ENCODE measurements at places on chromosomes 11 and 22.

GRCh38 chr11:75852406-75853017 lies 37.5 kb downstream of the UVRAG start:
- no peak for DNase-seq

GRCh38 chr11:69337211-69337721 lies 43.3 kb downstream of the MYEOV start:
- DNase-seq = peak; percentile 19

- no peak for DNase-seq
Observed at GRCh38 chr11:132072858-132073211, 702.4 kb downstream of the NTM start.

DNA sequence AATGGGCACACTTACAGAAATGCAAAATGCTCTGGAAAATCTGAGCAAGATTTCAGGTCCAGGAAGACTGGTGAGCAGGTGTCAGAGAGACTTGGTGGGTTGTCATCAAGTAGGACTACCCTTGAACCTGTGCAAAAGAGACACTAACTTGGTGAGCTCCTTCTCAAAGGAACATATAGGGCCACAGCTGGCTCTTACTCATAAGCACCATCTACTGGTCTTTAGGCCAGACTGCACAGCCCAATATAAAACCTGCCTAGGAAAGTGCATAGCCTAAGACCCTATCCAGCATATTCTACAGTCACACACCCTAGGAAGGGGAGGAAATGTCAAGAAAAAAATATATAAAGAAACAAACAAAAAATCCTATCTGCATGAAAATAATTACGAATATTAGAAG lies 18.2 kb upstream of the OR10W1 start:
- DNase-seq = peak; percentile 2

DNA sequence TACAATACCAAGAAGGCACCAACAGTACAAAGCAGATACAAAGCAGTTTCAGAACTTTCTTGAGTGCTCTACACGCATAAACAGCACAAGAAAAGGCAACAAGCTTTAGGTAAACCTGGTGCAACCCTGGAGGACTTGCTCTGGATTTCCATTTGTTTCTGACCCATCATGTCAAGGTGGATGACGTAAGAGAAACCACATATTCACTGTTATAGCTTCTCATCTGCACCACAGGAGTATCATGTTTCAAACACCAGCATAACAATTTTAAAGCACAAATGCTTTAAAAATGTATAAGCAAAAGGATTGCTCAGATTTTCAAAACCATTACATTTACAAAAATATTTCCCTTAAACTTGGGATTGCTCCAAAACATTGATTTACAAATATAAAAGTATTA lies 25.0 kb upstream of the YPEL1 start:
- DNase-seq = no peak

DNA sequence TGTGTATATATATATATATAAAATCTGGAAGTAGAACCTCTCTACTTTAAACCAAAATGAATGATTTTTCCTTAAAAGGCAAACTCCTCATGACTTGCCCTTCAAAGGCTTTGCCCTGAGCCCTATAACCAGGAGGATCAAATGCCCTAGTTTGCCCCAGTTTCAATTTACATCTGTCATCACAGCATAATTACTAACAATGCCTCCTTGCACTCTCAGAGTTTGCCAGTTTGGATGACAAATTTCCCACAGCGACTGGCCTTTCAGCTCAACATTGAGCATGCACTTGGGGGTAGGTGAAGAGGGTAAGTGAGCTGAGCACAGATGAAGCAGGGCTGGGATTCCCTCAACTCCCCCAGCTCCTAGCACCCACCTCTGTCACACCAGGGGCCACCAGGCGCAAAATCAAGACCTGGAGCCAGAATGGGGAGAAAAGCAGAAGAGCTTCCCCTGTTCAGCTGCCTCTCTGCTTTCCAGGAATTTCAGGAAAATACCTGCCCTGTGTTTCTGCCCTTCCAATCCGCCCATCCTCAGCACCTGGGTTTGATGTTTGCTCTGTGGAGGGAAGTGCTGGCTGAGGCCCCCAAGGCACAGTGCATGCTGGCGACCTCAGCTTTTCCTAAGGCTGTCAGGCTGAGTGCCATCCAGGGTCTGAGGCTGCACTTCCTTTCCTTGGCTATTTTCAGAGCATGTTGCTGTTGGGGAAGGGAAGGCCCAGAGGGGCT lies 67.5 kb downstream of the ADAMTS15 start:
- no peak for DNase-seq

DNA sequence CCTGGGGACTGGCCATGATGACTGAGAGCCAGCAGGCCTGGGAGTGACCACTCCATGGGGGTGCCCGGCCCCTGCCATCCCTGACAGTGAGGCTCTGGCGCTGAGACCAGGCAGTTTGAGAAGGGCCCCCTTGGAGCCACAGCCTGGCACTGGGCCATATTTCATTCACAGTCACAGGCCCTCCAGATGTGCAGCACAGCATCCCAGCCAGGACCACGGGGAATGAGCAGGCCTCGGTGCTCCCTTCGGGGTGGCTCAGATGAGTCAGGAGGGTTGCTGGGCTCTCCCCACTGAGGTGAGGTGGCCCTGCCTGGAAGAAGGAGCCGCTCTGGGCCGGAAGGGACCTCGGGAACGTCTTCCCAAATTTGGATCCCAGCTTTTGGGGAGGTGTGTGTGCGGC lies 53.0 kb downstream of the GRAMD4 start:
- DNase-seq = no peak

- DNase-seq = no peak
Observed at GRCh38 chr11:113163291-113164030, 150.9 kb upstream of the TTC12 start.

- no peak for DNase-seq
Observed at GRCh38 chr11:12786450-12786849, 112.2 kb downstream of the TEAD1 start.

GRCh38 chr11:87917111-87917510 lies 258.1 kb downstream of the RAB38 start:
- DNase-seq = no peak

- DNase-seq = no peak
Observed at GRCh38 chr11:7683571-7683970, 10.3 kb upstream of the CYB5R2 start.

DNA sequence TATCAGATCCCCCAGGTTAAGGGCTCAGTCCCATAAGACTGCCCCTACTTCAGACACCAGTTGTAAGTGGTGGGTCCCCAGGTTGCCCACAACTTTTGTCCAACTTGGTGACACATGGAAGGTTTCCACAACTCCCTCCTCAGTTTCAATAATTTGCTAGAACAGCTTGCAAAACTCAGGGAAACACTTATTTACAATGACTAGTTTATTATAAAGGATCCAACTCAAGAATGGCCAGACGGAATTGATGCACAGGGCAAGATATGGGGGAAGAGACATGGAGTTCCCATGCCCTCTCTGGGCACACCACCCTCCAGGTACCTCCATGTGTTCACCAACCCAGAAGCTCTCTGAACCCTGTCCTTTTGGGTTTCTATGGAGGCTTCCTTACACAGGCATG lies 5.6 kb downstream of the APOL6 start:
- DNase-seq = no peak

DNA sequence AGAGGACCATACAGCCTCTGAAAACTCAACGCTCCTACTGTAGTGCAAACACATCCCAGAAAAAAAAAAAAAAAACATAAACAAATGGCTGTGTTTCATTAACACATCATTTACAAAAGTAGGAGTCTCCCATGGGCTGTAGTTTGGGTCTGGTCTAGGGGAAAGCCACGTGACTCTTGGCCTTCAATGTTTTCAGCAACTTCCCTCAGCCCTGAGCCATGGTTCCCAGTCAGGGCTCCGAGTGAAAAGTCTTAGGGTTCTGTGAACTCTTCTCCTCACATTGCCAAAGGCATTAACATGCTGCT lies 58.5 kb downstream of the CSNK2A3 start:
- no peak for DNase-seq

DNA sequence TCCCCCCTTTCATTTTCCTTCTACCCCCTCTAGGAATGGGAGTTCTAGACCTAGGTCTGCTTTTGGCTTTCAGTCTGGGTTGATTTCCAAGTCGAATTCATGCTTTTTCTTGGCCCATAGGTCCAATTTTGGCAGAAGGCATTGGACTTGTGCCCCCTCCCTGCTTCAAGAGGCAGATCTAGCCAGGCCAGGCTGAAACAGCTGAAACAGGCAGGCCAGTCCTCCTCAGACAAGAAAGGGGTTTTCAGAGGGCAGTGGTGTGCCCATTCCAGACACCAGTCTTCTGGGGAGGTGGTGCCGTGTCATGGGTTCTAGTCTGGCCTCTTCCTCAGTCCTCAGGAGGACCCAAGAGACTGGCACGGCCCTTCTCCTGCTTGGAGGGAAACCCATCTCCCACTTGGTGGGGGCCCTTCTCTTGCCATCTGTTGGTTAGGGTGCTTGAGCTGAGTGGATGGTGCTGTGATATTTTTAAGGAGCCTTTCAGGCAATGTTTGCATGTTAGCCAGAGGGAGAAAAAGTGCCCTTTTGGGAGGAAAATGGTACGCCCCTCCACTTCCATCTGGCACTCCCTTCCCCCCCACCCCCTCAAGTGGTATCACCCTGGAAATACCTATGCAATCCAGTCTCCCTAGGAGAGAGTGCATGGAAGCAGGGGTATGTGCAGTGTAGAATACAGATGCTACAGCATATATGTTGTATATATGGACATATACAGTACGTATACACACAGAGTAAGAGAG lies 53.6 kb downstream of the SYT13 start:
- no peak for DNase-seq

- DNase-seq = no peak
Observed at GRCh38 chr22:21688706-21689381, 23.0 kb downstream of the PPIL2 start.

GRCh38 chr11:8581300-8581699 lies 12.7 kb downstream of the STK33 start:
- no peak for DNase-seq

DNA sequence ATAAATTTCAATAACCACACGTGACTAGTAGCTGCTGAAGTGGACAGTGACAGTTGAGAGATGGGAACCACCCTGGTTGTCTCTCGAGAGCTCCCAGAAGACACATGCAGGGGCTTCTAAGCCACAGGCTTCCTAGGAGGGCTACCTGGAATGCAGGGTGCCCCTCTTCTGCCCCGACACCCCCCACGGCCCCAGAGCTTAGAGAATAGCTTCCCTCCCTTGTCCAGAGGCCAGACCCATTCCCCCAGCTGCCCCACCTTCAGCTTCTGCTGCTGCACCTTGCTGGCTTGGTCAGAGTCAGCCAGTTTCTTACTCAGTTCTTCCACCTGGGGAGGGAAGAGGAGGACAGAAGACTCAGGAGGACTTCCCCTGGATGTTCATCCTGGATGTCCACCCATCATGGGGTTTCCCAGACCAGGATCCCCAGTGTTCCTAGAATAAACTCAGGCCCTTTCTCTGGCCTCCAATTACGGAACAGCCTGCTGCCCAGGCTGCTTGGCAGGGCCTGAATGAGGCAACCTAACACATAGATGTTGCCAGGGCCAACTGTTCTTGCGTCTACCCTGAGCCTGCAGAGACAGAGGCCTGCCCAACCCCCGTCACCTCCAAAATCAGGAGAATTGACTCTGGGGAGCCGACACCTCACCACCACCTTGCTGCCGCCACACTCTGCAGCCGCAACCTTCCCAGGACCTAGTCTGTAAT lies 12.0 kb downstream of the IL18BP start:
- no peak for DNase-seq

DNA sequence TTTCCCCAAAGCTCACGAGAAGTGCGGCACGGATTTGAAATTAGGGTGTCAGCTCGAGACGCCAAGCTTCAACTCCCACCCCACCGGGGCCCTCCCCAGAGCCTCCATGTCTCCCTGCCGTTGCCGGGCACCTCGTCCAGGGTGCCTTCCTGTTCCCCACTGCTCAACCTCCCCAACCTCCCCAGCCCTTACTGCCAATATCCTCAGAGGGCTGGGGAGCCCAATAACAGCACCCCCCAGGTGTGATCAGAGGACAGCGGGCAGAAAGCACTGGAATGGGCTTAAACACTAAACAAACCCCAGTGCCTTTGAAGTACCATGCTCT lies 1336.4 kb downstream of the TBC1D22A start:
- no peak for DNase-seq

DNA sequence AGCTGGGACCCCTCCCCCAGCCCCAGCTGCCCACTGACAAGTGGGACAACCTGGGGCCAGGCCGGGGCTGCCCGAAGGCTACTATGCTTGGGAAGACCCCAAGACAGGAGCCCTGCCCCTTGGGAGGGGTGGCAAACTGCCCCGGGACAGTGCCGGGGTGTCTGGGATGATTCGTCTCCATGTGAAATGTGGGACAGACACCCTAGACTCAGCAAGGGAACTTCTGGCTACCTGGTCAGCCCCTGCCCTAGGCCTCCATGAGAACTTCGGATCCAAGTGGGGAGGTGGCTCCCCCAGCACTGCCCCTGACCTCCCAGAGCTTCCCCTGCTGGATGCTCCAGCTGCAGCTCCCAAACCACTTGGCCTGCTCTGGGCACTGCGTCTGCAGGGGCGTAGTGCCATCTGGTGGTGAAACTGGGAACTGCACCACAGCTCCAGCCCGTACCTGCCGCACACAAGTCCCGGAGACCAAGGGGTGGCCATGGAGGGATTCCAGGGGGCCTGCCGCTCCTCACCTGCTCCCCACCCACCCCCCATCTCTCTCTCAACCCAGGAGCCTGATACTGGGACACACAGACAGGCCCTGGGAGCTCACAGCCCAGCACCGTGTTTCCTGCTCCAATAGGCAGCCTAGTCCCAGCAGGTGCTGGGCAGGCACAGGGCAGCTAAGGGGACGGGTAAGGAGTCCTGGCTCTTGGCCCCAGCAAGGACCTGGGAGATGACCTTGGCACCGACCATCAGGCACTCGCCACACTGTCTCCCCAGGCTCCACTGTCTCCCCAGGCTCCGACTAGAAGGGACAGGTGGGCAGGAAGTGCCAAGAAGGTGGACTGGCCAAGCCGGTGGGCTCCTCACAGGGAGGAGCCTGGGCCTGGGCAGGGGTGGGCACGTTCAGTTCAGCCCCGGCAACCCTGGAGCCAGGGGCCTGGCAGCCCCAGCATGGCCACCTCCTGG lies 194.1 kb downstream of the IGLL1 start:
- DNase-seq = peak; percentile 58

- no peak for DNase-seq
Observed at GRCh38 chr11:64813826-64814225, 3.5 kb upstream of the MEN1 start.

- no peak for DNase-seq
Observed at GRCh38 chr11:100866453-100866852, 179.4 kb downstream of the ARHGAP42 start.

DNA sequence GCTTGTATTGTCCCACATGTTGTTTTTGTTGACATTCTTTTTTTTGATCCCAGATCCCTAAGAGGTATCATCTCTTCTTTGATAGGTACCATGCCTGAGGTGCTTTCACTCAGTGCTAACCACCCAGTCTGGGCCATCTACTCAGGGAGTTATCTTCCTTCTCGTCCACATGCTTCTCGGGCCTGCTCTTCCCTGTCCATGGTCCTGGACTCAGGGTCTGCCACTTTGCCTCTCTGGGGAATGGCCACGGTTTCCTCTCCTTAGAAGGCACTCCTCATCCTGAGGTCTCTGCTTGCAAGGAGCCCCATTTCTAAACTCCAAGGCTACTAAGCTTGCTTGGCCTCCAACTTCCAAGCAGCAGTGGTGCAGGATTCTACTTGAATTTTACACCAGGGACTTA lies 227.0 kb upstream of the NCAM1 start:
- DNase-seq = no peak

- no peak for DNase-seq
Observed at GRCh38 chr11:74012074-74012809, 3.4 kb upstream of the UCP3 start.

Measured in NCI-H1417 (cell line).